ENCODE measurements at places on chromosomes 12 and 14.

DNA sequence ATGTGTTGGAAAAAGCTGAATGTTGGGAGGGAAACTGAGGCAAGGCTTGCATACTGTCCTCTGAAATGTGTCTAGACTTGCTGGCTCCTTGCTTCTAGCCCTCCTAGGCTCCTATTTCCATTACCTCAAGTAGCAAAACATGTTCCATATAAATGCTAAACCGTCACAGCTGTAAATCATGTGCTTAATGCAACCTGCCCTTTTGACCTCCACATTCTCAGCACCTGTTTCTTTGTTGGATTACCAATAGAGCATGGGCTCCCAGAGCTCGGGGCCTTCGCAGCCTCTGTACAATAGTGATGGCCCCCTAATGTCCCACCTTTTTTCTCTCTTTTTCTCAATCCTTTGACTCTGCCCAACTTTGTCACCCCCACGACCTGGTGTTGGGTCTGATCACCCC, 23.3 kb downstream of the RERGL start:
- no peak for DNase-seq

DNA sequence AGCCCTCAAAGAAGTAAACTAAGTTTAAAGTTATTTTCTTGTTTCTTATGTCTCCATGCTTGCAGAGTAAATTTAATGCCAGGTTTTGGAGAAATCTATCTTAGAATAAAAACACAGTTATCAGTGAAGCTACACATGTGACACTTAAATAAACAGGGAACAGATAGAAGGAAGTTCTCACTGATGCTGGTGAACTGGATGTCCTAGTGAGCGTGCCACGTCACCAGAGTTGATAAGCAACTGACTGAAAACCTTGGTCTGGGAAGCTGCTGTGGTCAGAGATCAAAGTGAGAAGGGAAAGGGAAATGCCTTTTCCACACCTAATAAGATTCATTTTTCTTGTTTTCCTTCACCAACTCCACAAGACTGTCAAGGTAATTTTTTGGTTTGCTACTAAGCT, 74.8 kb upstream of the PCED1B start:
- no peak for DNase-seq

DNA sequence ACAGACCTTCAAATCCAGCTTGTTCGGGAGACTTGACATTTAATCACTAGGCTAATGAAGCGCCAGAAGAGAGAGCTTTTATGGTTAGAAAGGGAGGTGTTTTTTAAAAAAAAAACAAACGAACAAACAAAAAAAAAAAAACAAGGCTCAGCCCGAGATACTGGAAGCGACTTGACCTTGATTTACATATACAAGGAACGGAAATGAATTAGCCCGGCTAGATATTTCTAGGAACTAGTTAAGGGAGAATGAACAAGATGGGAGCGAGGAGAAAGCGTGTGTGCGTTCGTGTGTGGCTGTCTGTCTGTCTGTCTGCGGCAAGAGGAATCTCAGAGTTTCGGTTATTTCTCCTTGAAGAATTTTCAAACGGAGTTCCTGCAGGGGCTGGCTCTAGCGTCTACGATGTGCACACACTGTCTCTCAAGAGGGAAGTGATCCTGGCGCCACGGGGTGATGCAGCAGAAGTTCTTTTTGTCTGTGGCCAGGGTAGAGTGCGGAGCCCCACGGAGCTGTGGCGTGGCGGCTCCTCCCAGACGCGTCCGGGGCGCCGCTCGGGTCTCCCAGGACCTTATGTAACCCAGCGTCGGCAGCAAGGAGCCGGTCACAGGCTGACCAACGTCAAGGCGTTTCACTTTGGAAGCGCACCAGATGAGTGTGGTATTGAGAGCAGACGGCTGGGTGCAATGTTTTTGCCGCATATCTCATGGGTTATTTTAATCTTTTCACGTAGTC, 18.8 kb downstream of the SOCS2 start:
- no peak for DNase-seq

- no peak for DNase-seq
Measured at GRCh38 chr12:82359115-82359478, 768 bp downstream of the METTL25 start.

- no peak for DNase-seq
Measured at GRCh38 chr14:68784978-68785533, 7.8 kb downstream of the ZFP36L1 start.

- DNase-seq = no peak
Measured at GRCh38 chr14:83632375-83632774, 1897.6 kb upstream of the FLRT2 start.

GRCh38 chr14:101088714-101089113, 185.2 kb upstream of the RTL1 start:
- no peak for DNase-seq

DNA sequence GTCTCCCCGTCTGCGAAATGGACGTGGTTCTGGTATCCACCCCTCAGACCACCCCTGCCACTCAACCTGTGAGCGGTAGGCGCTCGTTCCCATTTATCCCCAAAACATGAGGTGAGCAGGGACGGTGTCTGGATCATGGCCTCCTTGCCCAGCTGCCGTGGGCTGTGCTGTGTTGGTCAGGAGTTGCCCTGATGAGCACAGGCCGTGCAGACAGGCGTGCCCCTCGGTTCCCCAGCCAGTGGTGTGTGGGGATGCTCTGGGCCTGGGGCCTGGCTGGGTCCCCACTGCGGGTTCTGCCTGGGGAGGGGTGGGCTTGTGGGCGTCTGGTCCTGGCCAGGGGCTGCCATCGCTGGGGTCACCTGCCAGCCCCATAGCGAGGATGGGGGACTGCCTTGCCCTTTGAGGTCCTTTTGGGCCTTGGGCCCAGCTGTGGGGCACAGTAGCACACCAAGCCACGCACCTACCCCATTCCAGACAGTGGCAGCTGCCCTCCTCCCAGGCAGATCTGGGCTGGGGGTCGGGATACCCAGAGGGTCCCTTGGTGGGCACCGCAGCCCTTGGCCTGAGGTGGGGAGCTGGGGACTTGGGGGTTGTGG, 11.3 kb upstream of the PUS1 start:
- no peak for DNase-seq
